ENCODE measurements at places on chromosomes 12 and 14. TPM values are rescaled to one million over a fixed set of nuclear protein-coding genes. Genes with fewer than 3 reads are reported as not detected.

DNA sequence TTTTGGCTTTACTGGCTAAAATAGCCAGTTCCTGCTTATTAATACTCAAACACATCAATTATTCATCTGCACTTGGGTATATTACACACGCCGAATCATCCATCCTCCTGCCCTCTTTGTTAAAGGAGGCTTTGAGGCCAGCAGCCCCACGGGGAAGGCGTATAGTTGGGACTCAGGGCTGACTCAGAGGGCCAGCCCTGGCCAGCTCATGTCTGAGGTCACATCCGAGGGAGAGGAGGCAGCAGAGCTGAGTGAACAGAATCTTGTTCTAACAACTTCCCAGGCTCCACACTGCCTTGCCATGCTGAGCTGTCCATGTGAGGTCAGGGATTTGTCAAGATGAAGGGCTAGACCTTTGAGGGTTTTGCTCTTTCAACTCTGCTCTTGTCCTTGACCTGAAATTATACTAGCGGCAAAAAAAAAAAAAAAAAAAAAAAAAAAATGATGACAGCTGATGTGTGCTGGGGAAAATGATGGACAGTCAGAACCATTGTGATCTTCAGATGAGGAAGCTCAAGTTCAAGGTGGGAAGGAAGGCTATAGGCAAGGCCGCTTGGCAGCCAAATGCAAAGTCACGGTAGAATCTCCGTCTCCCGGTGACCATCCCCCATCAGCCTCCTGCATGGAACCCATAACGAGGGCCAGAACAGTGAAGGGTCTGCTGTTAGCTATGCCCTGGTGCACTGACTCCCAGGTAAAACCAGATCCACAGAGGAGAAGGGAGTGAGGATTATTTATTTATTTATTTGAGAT lies 12.5 kb upstream of the MARK3 start:
- no peak for DNase-seq

- no peak for DNase-seq
These were observed 21.7 kb downstream of the CAPRIN2 start for GRCh38 chr12:30732954-30733637.

Gene HHIPL1
- not detected for total RNA-seq

Gene AJUBA
- total RNA-seq: 52.0 TPM

Gene GLIPR1L1
- not detected for total RNA-seq

Gene FAM181A
- not detected for total RNA-seq

- no peak for DNase-seq
These were observed 14.1 kb upstream of the GRIP1 start for GRCh38 chr12:66692986-66693385.

- no peak for DNase-seq
These were observed 236.6 kb downstream of the C12orf75 start for GRCh38 chr12:105567061-105567460.

Gene SLC5A8
- total RNA-seq: not detected

DNA sequence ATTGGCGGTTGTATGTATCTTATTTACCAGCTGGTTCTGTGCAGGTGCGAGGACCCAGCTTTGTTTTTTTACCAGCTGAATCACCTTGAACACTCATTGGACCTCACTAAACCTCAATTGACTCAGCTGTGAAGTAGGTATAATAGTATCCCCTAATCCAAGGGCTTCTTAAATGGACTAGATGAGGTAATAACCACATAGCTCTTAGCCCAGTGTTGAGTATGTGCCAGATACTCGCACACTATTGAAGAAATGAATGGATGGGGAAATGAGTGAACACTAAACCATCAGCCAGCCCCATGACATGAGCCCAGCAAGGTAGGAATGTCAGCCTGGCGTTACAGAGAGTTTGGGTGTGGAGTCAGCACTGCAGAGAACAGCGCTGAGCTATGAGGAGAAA lies 79.7 kb downstream of the RIMBP2 start:
- DNase-seq: no peak

- peak; percentile 9 for DNase-seq
These were observed 813 bp downstream of the TWF1 start for GRCh38 chr12:43805149-43805859.

DNA sequence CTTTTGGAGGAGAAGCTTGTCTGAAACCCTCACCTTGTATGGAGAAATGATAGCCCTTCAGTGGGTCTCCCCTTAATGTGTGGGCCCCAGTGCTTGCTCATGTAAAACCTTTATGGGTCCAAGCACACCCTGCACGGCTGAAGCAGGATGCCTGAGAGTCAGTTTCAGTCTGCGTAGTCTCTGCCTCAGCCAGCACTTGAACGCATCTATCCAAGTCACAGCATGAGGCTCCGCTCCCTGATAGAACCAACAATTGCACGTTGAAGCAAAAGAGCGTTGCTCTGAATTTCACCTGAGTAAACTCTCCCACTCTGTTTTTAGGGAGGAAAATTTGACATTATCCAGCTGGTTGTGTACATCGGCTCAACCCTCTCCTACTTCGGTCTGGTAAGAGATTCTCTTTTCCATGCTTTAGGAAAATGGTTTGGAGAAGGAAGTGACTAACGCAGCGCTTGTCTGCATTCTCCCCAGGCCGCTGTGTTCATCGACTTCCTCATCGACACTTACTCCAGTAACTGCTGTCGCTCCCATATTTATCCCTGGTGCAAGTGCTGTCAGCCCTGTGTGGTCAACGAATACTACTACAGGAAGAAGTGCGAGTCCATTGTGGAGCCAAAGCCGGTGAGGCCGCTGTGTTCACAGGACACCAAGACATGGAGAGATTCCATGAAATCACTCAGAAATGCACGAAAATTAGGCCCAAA lies 33.0 kb upstream of the P2RX4 start:
- DNase-seq: no peak

Gene LALBA
- total RNA-seq: not detected

GRCh38 chr14:22289570-22289969 lies 299.5 kb downstream of the DAD1 start:
- no peak for DNase-seq

GRCh38 chr14:69999261-69999674 lies 120.1 kb downstream of the SMOC1 start:
- DNase-seq: no peak

DNA sequence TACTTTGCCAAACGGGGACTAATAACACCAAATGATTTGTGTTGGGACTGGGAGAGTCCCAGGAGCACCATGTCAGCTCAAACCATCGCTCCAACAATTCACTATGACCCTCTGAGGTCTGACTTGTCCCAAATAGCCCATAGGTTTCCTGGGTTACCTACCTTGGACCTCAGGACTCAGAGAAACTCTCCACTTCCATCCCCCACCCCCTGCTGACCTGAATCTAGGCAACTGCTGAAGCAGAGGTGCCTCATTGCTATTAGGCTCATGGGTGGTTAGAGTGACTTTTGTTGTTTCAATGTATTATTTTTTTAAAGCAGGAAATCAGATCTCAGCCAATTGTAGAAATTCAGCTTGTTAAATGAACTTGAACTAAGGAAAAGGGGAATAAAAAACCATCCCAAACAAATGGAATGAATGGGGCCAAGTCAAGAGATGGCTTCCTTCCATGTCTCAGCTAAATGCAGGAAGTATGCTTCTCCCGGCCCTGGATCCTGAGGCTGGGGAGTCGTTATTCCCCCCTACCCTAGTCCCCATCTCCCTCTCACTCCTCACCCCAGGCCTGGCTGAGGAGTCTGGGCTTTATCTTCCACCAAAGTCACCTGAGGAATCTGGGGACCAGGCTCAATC lies 80.9 kb upstream of the SLC24A4 start:
- no peak for DNase-seq

DNA sequence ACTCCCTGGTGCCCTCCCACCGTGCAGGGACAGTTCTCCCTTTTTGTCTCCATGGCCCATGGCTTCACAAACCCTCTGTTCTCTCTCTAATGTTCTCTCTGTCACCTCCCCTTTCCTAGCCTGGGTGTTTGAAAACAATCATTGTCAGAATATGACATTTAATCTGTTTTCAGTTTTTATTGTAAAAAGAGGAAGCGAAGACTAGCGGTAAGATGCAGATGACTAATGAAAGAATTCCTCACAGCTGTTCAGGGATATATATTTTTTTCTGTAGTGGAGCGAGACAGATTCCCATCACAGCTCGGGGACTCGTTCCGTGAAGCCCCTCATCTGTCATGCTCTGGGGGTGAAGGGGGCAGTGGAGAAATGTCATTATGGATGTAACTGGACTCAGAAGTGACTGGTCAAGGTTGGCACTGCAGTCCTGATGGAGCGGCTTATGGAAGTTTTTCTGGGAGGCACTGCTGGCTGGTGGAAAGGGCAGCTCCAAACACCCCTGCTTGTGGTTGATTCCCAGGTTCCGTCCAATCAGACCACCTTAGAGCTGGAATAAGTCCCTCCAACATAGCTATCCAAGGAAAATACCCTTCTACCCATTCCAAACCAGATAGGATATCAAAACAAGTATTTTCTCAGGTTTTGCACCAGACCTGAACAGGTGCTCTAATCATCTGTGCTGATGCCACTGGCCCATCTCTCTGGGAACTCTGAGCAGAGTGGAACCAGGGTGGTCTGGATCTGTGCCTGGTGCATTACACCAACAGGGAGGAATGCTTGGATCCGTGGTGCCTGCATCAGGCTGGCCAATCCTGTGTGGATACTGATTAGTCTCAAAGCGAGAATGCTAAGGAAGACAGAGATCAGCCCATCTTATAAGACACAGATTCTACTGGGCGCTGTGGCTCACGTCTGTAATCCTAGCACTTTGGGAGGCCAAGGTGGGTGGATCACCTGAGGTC lies 84.7 kb downstream of the GPATCH2L start:
- no peak for DNase-seq

Gene RFX4
- not detected for total RNA-seq

Gene RFLNA
- not detected for total RNA-seq

- DNase-seq: no peak
These were observed 82.7 kb downstream of the C14orf132 start for GRCh38 chr14:96121660-96122395.

GRCh38 chr12:123363740-123364531 lies 711 bp downstream of the SBNO1 start:
- peak; percentile 65 for DNase-seq

DNA sequence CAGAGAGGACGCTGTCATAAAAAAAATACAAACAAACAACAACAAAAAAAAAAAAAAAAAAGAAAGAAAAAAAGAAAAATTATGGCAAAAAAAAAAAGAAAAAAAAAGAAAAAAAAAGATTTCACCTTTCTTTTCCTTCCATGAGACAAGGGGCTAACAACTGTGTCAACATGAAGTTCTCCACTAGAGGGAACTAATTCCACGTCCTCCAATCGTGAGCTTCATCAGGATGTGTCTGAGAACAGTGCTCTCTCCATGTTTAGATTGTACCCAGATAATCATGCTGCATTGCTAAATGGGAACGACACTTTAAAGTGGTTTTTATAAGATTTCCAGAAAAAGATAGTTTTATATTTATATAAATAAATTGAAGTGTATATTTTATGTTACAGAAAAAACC lies 96.2 kb upstream of the PTPRB start:
- DNase-seq: peak; percentile 88

DNA sequence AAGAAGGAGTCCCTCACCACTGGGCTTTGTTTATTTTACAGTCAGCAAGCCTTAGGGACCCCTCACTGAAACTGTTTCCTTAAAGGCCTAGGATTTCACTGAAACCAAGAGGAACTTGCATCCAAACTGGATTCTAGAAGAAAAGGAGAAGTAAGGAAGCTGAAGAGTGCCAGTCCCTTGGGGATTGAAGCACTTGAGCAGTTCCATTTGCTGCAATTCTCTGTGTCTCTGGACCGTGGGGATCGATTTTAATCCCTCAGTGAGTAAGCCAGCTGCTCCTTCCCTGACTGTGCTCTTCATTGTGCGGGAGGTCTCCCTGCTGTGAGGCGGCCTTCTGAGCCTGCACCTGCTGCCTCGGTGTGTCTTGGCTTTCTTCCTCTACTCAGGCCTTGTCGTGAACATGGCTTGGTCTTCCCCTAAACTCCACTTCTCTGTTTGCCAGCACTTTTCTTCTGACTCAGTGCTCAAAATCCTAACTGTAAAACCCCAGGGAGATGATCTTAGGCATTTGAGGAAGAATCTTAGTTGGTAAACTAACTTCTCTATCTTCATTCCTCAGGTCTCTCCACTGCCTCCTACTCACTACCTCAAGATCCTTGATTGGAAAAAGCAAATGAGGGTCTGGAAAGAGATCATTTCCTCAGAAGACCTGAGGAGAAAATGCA lies 132.6 kb downstream of the SLC38A6 start:
- no peak for DNase-seq

GRCh38 chr12:103652808-103653207 lies 65.7 kb downstream of the STAB2 start:
- peak; percentile 61 for DNase-seq

Gene ETFBKMT
- total RNA-seq: 0.08 TPM

Gene SLC25A47
- 0.37 TPM for total RNA-seq

DNA sequence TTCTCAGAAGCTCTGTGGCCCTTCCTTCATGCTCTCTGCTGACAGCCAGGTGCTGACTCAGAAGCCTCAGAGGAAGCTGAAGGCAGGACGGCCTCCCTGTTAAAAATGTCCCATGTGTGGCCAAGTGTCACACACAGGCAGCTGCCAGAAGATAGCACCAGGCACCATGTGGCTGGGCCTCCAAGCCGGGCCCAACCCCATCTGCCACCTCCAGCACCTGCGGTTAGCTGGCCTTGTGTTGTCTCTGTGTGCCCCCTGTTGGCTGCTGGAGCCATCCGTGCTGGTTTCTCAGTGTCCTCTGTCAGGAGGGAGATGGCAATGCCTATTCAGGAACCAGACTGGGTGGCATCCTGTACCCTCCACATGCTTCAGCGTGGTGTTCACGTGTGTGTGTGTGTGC lies 63.2 kb downstream of the TSPAN11 start:
- DNase-seq: peak; percentile 86

DNA sequence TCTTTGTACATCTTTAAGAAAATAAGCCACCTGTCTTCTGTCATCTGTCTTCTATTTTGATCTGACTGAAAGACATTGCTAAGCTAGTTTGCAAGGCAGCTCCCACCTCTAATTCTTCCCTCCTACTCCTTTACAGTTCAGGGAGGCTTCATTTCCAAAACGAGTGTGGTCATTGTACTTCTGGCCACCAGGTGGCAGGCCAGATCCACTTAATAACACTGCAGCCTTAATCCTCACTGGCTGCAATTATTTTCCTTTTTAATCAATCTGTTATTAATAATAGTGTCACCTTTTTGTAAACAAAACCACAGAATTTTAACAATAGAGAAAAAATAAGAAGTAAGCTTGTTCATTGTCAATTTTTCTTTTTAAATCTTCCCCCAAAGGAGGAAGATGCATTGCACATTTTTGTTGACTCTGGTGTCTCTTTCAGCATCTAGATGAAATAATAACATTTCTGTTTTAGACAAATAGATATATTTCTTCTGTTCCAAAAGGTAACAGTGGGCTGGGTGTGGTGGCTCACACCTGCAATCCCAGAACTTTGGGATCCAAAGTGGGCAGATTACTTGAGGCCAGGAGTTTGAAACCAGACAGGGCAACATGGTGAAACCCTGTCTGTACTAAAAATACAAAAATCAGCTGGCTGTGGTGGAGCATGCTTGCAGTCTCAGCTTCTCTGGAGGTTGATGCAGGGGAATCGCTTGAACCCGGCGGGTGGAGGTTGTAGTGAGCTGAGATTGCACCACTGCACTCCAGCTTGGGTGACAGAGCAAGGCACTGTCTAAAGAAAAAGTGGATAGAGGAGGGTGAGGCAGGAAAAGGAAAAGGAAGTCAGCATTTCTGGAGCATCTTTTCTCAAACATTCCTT lies 23.3 kb downstream of the GABARAPL1 start:
- DNase-seq: peak; percentile 65

Data from HT-29 (cell line).